ENCODE measurements at places on chromosomes 5 and 9. TPM values are rescaled to one million over a fixed set of nuclear protein-coding genes. Genes with fewer than 3 reads are reported as not detected.

Gene DHFR
- total RNA-seq = 49.4 TPM

Gene PHF24
- 1.1 TPM for total RNA-seq

Gene PKD2L2
- 0.74 TPM for total RNA-seq

Gene SLC6A19
- total RNA-seq = not detected

Gene LURAP1L
- not detected for total RNA-seq
